T1000 (cell line): ENCODE measurements at places on chromosomes 4 and X.

DNA sequence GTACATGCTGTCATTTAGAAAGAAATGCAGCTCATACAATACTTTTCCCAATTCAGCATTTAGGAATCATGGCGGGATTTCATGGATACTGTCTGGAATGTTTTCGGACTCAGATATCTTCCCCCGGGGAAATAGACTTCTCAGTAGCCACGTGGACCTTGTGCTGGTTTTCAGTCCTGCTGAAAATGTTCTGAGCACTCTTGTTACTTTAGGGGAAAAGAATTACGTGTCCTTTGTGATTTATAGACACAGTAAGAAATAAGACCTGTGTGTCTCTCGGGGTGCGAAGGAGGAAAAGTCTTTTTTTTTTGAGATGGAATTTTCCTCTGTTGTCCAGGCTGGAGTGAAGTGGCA is 3.8 kb downstream of the CD99 start:
- no peak for DNase-seq

GRCh38 chrX:109672239-109672638 is 47.3 kb upstream of the KCNE5 start:
- no peak for DNase-seq

- no peak for DNase-seq
Measured at GRCh38 chr4:97153042-97153441, 990.2 kb downstream of the STPG2 start.

- DNase-seq: no peak
Measured at GRCh38 chr4:173014113-173014558, 154.5 kb upstream of the GALNT7 start.
